CD8-positive, alpha-beta memory T cell (primary cell): ENCODE measurements at places on chromosomes 11 and 22.

GRCh38 chr11:79108851-79109250, 332.0 kb downstream of the TENM4 start:
- no peak for DNase-seq

DNA sequence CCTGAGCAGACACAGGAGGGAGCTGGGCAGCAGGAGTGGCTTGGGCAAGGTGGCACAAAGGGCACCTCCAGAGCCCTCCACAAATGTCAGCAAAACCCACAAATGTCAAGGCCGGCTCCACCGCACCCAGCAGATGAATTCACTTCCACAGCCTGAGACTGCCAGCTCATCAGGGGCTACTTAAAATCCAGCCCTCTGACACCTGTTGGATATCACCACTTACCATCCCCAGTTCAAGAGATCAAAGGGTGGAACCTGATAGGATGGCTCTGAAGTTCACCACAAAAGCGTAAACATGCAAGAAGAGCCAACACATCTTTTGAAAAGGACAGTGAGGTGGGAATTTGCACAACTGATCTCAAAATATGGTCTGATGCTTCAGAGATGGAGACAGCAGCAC, 168.6 kb upstream of the GRK3 start:
- DNase-seq = no peak

GRCh38 chr22:27628891-27629631, 172.5 kb downstream of the MN1 start:
- no peak for DNase-seq

DNA sequence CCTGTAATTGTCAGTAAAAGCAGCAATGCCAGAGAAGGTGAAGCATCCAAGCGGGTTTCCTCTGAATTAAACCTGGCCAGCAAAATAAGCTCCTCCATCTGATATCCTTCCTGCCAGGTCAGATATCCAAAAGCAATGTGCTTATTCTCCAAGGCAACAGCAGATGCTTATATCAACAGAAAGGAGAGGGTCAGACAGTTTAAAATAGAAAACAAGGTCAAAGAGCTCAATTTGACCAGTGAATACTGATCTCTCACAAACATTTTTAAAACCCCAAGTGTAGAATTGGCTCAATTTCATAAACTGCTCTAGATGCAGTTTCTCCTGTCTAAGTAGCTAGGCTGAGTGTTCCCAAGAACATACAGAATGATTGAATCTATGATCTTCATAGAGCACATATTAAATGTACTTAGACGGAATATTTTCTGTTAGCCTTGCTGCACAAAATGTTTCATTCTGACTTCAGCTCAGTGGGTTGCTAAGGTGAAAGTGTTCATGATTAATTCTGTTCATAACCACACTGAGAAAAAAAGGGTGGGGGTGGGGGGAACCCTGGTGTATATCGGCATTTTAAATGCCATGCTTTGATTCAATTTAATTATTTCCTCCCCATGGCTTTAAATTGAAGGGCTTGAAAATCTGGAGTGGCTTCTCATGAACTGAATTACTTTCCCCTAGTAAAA, 174.2 kb upstream of the ARHGAP20 start:
- DNase-seq = no peak

GRCh38 chr11:2382936-2383851, 6.1 kb downstream of the CD81 start:
- no peak for DNase-seq

- DNase-seq = no peak
Observed at GRCh38 chr11:1924181-1924580, 4.7 kb downstream of the TNNT3 start.

- DNase-seq = no peak
Observed at GRCh38 chr11:78298291-78298771, 109.6 kb downstream of the USP35 start.

- no peak for DNase-seq
Observed at GRCh38 chr11:77109236-77110019, 6.8 kb downstream of the OMP start.

GRCh38 chr22:47810505-47811500, 1048.4 kb downstream of the TBC1D22A start:
- no peak for DNase-seq

- no peak for DNase-seq
Observed at GRCh38 chr11:35546317-35546716, 20.9 kb upstream of the PAMR1 start.

- DNase-seq = no peak
Observed at GRCh38 chr11:94857337-94857736, 89.2 kb downstream of the AMOTL1 start.

- peak; percentile 7 for DNase-seq
Observed at GRCh38 chr11:57426439-57426928, 437 bp downstream of the SLC43A3 start.

DNA sequence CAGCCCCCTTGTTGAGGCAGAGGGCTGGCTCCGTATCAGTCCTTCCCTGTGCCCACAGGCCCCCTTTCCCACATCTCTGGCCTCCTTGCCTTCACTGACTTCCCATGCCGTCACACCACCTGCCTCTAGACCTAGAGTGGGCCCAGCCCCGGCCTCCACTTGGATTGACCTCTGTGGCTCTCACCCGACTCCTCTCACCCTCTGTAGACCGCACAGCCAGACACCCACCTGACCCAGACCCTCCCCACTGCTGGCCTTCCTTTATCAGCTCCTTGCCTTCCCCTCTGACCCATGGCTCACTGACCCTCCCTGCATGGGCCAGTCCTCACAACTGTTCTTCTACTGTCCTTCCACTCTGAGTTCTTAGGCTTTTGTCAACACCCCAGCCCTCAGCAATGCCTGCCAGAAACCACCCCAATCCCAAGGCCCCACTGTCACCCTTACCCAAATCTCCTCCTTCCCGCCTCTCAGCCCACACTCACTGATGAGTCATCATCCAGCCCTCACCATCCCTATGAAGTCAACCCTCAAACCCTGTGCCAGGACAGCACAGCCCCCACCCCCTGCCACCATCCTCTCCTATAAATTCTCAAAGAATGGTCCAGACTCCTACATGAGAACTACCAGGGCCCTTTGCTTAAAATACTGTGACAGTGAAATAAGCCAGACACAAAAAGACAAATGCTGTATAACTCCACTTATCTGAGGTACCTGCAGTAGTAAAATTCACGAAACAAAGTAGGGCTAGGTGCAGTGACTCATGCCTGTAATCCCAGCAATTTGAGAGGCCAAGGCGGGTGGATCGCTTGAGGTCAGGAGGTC, 53.4 kb downstream of the SCGB1A1 start:
- DNase-seq = no peak

GRCh38 chr11:120339394-120339890, 3.2 kb downstream of the ARHGEF12 start:
- DNase-seq = no peak

DNA sequence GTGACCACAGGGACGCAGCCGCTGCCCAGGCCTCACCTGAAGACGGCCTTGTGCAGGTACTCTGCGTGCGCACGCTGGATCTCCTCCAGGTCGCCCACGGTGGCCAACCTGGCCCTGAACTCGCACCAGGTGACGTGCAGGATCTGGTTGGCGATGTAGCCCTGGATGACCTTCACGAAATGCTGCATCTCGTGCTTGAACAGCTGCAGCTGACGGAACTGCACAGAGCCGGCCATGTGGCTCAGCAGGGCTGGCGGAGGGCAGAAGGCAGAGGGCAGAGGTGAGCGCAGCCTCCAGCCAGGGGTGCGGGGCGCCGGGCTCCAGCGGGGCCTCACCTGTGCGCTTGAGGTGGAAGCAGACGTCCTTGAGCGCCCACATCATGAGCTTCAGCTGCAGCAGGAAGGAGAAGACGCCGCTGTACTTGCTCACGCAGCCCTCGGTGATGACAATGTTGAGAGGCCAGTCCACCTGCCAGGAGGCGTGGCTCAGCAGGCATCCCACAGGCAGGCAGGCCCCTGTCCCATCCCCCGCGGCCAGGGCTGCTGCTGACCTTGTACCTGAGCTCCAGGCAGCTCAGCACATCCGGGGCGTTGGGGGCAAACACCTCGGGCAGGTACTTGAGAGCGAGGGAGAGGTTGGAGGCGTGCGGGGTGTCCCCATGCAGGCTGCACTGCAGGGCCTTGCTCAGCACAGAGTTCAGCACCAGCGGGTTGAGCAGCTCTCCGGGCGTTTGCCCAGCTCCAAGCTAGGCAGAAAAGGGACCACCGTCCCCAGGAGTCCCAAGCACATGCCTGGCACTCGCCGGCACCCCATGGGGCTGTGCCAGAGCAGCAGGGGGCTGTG, 17.6 kb downstream of the SELENOO start:
- no peak for DNase-seq

DNA sequence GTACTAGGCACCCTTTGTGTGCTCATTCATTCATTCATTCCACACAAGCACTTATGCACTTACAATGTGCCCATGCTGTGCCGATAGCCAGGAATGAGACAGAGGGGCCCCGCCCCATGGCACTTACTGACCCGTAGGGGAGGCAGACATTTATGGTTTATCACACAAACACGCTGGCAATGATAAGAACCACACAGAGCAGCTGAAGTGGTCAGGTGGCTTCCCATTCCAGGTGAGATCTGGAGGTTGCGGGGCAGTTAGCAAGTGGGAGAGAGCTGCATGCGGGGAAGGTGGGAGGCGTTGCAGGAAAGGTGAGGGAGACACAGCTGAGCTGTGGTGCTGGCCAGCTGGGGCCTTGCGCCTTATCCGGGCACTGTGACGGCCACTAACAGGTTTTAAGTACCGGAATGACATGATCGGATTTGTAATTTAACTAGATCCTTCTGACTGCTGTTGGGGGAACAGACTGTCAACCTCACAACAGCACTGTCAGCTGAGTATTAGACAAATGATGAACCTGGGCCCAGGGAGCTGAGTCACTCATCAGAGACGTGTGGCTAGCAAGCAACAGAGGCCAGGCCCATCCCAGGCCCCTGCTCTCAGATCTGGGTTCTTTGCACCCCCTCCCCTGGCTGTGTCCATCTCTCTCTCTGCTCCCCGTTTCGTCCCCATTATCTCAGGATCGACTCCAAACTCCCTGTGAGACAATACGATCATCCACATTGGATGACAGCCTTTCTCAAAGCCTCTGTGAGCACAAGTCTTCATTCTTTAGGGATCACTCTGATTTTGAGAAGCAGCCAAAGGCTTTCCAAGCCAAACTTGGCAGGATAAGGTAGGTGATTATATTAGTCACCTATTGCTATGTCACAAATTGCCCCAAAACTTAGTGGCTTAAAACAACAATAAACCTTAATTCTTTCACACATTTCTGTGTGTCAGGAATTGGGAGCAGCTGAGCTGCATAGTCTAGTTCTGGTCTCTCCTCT, 28.4 kb downstream of the RASD2 start:
- no peak for DNase-seq

DNA sequence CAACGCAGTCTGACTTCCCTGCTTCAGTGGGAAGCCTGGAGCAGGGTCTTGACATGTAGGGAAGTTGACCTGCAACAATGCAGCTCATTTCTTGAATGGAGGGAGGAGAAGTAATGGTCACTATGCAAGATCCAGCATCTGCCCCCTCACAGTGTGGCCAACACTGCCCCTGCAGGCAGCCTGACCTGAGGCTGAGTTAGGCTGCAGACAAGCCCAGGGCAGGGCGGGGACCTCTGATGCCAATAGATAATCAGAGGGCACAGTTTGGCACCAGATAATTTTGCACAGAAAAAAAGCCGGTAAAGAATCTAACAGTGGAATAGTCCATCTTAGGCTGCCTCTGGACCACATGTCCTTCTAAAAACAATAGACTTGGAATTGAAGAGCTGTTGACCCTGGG, 182.3 kb downstream of the DSCAML1 start:
- no peak for DNase-seq

DNA sequence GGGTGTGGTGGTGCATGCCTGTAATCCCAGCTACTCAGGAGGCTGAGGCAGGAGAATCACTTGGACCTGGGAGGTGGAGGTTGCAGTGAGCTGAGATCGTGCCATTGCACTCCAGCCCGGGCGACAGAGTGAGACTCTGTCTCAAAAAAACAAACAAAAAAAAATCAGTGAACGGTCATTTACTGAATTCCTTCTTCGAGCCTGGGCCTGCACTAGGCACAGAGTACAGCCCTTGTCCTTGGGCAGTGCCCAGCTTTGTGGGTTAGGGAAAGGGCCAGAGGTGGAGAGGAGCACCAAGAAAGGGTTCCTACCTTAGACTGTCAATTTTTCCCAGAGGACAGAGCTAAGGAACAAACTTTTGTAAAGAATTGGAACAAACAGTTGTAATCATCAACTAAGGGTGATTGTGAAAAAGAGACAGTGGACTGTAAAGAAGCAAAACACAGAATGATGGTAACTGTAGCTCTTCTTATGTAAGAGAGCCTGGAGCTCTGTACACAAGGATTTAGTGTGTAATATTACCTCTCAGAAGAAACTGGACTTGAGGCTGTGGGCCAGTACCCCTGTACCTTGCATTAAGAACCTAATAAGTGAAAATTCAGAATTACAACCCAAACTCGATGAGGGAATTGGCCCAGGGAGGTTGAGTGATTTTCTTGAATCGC, 10.8 kb downstream of the GVQW3 start:
- DNase-seq = no peak

GRCh38 chr22:48663297-48663696, 1164.4 kb downstream of the BRD1 start:
- DNase-seq = no peak

DNA sequence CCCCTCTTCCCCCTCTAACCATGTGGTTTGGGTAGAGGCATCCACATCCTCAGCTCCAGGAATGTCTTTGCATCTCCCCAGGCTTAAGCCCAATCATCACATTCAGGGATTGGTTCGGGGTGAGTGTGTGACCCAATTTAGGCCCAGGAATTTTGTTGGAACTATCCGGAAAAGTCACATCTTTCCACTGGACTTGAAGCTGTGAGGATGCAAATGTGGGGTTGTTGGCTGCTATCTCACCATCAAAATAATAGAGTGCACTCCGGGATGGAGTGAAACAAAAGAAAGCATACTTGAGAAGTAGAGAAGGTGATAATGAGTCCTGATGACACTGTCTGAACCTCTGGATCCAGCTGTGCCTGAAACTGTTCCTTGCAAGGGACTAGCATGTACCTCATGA, 33.8 kb upstream of the OLFML1 start:
- no peak for DNase-seq

DNA sequence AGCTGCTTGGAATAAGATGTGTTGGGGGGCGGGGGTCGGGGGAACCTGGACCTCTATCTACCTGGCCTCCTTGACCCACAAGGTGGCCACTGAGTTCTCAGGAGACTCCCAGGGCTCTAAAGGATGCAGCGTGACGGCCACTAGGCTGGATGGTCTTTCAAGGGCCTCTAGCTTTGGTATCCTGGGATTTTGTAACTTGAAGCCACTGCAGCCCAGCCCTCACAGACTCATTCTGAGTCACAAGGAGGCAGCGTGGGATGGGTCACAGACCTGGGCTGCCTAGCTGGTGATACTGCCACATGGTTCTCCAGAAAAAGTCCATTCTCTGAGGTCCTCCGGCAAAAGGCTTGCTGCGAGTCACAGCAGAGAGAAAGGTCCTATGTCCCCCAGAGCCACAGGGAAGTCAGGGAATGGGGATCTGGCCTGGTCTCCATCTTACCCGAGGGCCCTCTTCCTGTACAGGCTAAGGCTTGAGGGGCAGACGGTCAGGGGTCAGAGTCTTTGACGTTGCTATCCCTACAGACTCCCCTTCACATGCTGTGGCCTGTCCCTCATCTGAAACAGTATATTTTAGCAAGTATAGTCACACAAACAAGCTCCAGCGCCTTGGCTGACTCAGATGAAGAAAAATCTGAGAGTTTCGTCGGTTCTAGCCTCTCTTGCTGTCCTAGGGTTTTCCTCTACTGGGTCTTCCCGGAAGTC, 52.4 kb downstream of the KCNC1 start:
- DNase-seq = no peak

- DNase-seq = no peak
Observed at GRCh38 chr11:44539971-44540370, 25.5 kb upstream of the CD82 start.

- no peak for DNase-seq
Observed at GRCh38 chr11:30608534-30608933, 22.4 kb upstream of the MPPED2 start.
